ENCODE measurements at places on chromosomes 12 and 14.

- peak; percentile 92 for DNase-seq
Observed at GRCh38 chr12:124913474-124914391, 717 bp downstream of the UBC start.

- DNase-seq: no peak
Observed at GRCh38 chr14:45526715-45527549, 273.9 kb upstream of the MIS18BP1 start.

- DNase-seq: no peak
Observed at GRCh38 chr12:30763053-30763452, 8.3 kb upstream of the CAPRIN2 start.

GRCh38 chr14:71300566-71301330, 393.5 kb downstream of the PCNX1 start:
- DNase-seq: no peak

DNA sequence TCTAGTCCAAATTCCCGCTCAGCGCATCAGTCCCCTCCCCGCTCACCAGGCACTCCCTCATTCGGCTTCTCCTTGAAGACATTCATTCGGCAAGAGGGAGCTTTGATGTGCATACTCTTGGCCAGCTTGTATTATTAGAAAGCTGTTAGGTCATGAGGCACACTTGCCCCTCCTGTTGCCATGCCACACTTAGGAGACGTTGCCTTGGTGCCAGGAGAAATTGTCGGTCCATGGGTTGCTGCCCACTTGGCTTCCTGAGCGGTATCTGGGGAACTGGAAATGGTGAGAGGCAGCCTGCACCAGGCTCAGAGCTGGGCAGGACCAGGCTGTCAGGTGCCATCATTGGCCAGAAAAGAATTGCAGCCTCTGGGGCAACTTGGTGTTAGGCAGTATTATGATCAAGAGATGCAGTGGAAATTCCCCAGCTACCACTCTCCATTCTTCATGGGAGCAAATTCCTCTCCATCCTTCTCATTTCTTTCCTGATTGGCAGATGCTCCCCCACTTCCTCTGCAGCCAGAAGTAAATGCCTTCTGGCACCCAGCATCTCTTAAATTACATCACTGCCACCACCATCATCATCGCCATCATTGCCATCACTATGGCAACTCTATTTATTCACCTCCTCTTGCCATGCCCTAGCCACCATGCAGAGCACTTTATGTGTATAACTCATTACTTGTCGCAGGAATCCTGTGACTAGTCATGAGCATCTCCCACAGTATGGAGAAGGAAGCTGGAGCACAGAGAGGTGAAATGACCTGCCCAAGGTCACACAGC, 12.4 kb downstream of the CABP1 start:
- DNase-seq: no peak

DNA sequence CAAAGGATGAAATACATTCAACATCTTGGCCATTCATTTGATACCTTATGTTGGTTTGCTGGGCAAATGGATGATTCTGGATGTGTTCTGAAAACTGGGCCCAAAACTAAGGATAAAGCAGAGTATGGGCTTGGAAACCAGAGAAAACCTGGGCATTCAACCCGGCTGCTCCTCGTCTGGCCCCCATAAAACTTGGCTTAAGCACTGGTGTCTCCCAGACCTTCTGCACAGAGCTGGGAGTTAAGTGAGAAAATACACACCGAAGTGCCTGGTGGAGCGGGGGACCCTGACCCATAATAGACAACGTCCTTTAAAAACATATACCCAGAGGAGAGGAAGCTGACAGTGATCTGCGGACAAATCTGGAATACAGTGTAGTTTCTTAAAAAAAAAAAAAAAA, 112.5 kb downstream of the FOXN3 start:
- no peak for DNase-seq

DNA sequence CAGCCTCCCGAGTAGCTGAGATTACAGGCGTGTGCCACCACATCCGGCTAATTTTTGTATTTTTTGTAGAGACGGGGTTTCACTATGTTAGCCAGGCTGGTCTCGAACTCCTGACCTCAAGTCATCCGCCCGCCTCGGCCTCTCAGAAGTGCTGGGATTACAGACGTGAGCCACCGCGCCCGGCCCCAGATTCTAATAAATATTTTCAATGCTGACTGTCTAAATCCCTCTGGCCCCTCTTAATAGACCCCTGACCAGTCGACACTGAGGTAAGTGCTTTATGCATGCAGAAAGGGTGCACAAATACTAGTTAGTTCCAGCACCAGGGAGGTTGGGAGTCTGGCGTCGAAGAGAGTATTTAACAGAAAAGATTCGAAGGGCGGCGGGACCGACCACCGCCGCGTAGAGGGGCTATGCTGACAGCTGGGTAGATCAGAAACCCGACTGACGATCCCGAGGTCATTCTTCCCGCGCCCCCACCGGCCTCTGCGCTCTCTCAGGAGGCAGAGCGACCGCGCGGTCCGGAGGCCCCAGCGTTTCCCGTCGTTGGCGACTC, 1.1 kb upstream of the SPATS2 start:
- no peak for DNase-seq

- no peak for DNase-seq
Observed at GRCh38 chr12:116547955-116548501, 11.2 kb upstream of the MAP1LC3B2 start.

Data from activated CD4-positive, alpha-beta T cell treated with anti-CD3 and anti-CD28 coated beads for 24 hours (primary cell).